NCI-H187 (cell line): ENCODE measurements at places on chromosomes 3 and 15.

DNA sequence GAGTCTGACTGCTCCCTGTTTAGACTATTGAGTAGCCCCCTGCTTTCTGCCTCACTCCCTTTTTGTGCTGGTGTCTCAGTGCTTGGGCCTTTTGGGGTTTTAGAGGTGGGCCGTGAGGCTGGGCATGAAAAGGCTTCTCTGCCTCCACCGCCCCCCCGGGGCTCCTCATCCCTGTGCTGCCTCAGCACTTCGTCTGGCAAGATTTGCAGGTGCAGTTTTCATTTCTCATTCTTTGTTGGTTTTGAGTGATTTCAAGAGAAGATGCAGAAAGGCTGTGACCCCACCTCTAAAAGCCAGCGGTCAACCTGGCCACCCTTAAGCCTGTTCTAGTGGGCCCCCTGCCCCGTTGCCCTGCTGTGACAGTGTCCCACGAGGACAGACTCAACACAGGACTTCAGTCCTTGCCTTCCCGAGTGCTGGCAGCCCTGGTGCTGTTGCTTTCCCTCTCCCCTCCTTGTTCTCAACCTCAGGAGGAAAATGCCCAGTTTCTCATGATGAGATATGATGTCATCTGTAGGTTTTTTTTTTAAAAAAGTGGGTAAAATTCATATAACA, 38.0 kb downstream of the APBA2 start:
- DNase-seq, result no peak

DNA sequence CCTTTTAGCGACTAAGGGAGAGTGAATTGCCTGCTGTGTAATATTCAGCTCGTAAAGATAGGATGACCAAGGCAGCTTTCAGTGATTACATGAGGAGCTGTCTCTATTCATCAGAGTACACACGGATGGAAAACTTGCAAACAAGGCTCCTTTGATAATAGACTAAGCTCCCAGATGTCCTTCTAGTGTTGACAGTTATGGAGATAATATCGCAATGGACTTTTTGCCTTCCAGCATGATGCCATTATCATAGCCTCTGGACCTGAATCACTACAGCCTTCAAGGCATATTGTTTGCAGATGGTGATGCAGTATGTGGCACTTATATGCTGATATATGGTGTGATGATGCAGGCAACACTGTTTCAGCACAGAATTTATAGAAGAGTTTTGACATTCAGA, 93.9 kb downstream of the ECT2 start:
- no peak for DNase-seq

DNA sequence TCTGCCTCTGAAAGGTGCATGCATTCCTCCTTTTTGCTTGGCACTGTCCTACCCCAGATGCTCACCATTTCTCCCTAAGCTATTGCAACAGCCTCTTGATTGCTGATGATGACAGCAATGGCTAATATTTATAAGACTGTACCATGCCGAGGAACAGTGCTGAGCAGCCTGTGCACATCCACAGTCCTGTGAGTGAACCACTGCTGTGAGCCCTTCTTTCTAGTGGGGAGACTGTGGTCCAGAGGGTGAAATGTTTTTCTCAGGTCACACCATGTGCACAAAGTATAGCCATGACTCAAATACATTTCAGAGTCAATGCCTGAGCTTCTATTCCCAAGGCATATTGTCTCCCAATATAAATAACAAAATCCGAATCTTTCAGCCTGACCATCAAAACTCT, 231.2 kb upstream of the LRTM1 start:
- DNase-seq, result no peak

DNA sequence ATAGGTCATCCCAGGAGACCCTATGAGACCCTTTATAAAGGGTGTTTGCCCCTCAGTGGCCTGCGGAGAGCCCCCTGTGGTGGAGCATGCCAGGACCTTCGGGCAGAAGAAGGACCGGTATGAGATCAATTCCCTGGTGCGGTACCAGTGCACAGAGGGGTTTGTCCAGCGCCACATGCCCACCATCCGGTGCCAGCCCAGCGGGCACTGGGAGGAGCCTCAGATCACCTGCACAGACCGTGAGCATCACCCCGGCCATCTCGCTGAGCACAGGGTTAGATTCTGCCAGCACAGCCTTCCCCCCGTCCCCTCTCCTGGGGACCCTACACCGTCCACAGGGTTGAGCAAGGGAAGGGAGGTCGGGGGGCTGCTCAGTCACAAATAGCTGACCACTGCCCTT, 21.6 kb downstream of the HAPLN3 start:
- no peak for DNase-seq

- DNase-seq, result no peak
Observed at GRCh38 chr15:77644543-77645247, 12.0 kb upstream of the LINGO1 start.

DNA sequence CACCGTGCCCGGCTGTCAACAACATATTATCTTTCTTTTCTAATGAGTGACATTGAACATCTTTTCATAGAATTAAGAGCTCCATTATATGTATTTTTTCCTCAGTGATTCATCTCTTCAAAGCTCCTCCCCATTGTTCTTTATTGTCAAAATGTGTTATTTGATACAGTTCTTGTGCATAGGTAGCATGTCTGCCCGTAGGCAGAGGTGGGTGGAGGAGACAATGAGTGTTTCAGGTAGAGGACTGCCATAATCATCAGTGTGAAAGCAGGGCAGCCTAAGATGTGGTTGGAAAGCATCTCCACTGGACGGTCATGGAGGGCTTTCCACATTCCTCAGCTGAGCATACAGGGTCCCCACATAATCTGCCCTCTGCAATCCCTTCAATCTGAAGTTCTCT, 452.0 kb upstream of the MCTP2 start:
- DNase-seq, result no peak

DNA sequence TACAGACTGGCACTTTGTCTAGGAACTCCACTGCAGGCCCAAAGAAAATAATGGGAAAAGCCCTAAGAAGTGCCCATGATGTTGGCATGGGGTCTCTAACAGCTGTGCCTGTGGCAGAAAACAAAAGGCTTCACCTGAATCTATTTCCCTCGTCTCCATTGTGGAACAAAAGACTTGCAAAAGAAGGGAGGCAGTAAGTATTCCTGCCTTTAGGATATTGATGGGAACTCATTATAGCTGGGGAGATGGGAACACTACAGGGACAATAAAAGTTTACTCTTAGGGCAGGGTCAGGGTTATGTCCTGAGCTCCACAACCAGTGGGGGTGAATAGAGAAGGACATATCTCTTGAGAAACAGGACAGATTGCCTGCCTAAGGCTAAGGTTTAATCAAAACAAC, 930.6 kb upstream of the EPHA6 start:
- DNase-seq, result no peak

DNA sequence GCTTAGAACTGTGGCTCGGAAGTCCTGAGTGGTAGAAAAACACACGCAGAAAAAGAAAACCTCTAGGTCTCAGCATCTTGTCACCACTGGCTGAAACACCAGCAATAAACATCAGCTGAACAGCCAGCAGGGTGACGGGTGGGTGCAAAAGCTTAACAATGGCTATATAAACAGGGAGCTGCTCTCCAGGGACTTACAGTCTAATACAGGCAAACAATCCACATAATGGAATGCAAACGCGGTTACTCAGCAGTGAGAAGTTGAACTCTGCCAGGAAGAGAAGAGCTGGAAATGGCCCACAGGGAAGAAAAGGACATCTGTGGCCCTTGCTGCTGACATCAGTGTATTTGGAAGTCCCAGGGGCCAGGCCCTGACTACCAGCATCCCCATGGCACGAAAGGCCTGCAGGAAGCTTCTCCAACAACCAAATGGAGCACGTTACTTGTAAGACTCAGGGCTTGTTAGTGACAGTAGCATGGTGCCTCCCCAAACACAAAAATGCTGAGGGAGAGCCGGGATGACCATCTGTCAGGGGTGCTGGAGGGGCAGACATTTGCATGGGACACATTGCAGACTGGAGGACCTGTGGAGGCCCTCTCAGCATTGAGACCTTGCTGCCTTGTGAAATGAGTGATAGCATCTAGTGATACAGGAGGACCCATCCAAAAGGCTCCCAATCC, 3.0 kb downstream of the HEG1 start:
- no peak for DNase-seq

GRCh38 chr3:194906970-194907629, 221.4 kb downstream of the FAM43A start:
- DNase-seq, result no peak

GRCh38 chr15:36790891-36791290, 211.5 kb downstream of the CDIN1 start:
- no peak for DNase-seq

DNA sequence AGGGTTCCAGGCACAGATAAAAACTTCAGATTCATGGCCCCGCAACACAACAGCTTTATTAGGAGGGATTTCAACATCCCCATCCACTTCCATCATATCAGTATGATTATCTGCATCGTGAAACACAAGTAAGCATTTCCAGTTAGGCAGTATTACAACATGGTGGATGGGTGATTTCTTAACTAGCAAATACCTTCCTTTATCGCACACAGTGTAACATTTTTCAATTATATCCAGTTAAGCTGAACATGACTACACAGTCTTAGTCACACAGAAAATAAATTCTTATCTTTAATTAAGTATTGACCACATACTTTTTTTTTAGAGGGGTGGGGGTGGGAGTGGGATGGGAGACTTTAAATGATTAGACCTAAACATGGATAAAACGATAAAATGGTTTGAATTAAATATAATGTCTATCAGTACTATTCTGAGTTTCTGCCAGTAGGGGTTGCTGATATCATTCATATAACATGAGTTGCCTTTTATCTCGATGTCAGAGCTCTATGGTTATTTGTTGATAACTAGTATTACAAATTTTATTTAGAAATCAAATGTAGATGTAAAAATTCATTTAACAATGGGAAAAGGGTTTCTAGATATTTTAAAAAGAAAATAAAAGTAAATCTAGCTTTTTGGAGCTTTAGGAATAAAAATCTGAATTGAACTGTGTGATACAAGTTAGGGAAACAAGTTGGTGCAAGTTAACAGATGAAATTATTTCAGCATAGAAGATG, 146.6 kb downstream of the TBL1XR1 start:
- DNase-seq, result no peak

GRCh38 chr3:129398803-129399144, 29.7 kb downstream of the EFCAB12 start:
- DNase-seq, result no peak

- no peak for DNase-seq
Observed at GRCh38 chr3:190499122-190499521, 14.8 kb upstream of the IL1RAP start.

DNA sequence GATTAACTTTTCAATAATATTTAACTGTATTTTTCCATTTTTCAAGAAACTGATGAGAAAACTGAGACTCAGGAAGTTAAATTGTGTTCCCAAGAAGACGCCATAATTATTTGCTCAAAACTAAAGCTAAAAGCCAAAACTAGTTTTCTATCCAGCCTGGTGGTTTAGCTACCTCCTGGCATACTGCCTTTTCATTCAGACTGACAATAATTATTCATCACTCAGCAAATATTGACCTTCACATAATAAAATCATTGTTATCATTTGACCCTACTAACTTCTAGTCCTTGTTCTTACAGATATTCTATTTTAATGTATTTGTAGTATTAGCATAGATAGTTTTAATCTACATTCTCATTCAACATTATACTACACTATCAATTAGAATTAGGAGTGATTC, 210.6 kb upstream of the GADL1 start:
- DNase-seq, result no peak

DNA sequence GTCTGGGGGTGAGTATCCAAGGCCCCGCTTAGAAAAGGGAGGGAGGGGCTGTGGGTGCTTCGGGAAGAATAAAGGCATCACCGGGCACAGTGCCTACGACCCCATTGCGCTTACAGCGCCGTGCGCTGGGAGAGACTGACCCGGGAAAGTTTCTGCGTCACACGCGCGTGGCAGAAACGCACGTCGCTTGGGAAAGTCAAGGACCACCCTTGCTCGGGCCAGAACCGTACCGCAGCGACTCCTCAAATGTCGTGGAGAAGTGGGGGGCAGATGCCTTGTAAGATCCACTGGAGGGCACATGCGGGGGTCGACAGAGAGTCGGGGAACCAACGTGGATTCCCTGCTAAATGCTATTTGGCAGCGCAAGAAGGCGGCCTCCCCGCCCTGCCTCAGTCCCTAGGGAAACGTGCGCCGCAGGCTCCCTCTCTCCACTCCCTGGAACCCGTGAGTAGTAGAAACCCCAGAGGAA, 2.4 kb downstream of the ADAMTS9 start:
- DNase-seq, result no peak

GRCh38 chr3:13451301-13451673, 28.8 kb upstream of the HDAC11 start:
- DNase-seq, result no peak

DNA sequence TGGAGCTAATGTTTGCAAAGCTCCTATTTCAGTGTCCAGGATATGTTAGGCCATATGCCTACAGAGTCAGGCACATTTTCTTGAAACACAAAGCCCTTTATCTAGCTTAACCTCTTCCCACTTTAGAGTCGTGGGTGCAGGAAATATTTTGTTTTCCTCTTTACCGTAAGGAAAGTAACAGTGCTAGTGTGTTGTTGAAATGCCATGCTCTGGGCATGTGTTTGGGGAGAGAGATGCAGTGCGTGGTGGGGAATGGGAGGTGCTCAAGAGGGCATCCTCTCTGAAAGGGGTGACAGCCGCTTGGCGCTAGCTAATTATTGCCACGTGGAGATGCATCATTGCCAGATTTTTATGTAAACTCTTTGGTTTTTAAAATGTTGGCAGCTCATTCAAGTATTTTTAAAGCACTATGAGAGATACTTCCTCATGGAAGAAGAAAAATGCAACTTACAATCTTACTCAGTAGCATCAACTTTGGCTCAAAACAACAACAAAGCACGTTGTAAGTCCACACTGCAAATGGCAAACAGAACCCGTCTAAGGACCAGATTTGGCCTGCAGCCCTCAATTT, 152.6 kb downstream of the LPP start:
- DNase-seq, result no peak

DNA sequence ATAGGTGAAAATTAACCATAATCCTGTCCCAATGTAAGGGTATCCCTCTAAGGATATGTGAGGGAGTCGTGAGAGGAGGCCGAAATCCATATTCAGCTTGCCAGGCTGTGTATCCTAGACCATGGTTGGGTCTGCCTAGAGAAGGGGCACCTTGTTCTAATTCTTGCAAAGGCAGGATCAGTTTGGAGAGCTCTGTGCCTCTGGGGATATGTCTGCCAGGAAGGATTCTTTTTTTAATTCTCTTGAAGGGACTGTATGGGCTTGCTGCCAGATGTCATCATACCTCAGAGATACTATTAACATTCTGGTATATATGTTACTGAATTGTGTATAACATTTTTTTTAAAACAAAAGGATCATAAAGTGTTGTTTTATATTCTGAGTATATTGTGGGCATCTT, 2.4 kb downstream of the ATP1B3 start:
- DNase-seq, result no peak

DNA sequence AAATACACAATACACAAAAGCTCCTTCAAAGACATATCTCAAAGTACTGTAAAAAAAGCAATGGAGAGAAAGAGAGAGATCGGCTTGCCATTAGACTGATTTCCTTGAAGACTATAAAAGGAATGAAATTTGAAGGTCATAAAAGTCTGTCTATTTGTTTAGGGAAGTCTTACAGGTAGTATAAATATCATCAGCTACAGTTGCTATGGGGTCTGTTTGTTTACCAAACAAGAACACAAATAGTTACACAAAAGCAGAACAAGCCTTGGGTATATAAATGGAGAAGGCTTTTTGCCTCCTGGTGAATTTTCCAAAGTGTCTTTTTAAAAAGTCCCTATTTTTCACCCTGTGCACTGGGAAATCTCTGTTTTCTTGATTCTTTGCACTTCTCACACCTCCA, 552.3 kb downstream of the FOXP1 start:
- no peak for DNase-seq

GRCh38 chr3:12644331-12644937, 19.5 kb downstream of the RAF1 start:
- no peak for DNase-seq
